ENCODE measurements at places on chromosomes 5 and 9.

DNA sequence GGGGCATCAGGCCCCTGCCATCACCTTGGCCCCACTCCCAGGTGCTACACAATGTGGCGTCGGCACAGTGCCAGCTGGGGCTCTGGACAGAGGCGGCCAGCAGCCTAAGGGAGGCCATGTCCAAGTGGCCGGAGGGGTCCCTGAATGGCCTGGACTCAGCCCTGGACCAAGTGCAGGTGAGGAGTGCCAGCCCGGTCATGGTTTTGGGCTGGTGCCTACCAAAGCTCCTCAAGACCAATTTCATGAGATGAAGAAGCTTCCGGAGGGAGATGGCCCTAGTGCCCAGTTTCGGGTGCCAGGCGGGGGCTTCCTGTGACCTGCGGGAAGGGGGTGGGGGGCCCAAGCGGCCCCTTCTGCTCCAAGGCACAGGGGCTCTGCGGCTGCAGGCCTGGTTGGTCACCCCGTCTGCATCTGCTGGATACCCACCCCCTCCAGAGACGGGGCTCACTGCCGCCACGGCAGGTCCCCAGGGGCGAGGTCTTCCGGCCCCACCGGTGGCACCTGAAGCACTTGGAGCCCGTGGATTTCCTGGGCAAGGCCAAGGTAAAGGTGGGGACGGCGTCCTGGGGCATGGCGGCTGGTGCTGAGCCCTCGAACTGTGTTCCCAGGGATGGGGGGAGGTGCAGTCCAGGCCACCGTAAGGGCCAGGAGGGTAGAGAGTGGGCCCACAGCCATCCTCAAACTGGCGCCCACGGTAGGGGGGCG, 5.8 kb downstream of the NOXA1 start:
- no peak for DNase-seq

- no peak for DNase-seq
These were observed 11.1 kb upstream of the WNK2 start for GRCh38 chr9:93172666-93173364.

DNA sequence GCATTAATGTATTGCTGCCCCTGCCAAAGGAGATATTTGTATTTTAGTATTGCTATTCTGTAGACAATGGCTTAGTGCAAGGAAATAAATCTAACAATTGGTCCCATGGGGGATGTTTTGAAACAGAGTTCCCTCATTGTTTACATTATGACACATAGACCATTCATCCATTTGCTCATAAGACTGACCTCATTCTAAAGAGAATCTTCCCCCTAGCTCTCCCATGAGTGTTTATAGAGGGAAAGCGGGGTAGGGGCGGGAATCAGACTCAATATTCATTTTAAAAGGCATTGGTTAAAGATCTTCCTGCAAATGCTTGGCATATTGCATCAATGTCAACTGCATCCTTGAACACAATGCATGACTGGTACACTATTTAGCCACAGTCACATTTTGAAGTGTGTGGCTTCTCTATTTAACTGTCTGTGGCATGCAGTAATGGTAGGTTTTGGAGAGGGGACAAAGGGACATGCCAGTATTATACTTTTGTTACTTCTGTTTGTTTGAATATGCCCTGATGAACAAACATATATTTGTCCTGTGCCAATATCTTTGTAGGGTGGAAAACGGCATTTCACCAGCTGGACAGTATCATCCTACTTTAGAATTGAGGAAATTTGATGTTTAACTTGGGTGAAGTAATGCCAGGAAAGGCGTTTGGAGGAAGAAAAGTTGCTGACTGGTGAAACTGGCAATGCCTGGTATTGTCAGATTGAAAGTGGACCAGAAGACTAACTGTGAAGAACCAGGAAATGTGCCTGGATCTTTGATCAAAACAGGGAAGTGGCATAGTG, 84.1 kb upstream of the MEGF10 start:
- DNase-seq: no peak

DNA sequence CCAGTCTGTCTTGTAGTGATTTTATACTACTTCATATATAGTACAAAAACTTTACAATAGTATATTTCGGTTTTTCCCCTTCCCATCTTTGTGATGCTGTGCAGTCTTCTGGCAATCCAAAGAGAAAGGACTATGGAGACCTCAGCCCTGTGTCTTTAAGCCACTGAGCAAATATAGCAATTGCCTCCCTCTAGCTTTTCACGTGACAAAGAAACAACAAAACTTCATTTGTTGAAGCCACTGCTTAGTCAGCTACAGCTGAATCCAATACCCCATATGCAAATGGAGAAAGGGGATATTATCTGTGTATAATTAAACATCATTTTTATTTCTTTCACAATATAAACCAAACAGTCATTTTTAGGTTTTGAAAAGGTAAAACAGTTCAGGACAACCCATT, 142.8 kb upstream of the STK32A start:
- DNase-seq: no peak

DNA sequence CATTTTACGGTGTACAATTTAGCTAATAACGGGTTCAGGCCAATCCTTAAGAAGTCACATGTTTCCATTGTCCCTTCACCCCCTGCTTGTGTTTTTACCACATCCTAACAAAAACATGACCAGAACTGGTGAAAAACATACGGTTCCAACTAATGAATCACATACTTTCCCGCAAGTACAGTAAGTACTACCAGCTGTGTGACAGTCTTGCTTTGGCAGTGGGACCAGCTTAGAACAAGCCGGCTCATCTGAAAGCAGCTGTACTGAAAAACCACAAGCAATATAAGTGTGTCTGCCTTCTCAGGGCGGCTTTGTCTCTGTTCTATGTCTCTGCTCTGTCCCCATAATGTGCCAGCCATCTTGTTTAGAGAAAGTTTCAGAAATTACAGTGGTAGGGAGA, 242.5 kb downstream of the BNC2 start:
- DNase-seq: no peak

- DNase-seq: no peak
These were observed 1.4 kb downstream of the RAPGEF1 start for GRCh38 chr9:131738293-131739132.

DNA sequence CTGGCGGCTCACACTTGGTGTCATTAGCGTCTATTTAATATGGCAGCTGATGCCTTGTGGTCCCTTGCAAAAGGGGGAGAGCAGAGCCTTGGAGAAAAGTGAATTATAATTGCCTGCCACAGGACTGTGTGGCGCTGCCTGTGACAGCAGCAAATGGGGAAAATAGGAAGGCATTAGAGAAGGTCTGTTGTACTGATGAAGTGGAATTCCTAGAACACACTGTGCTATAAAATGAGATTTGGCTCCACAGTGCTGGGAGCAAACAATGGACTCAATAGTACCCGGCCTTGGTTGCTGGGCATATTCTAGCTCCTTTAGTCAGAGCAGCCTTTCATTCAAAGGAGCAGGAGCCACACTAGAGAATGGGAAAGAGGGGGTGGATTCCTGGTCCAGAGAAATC, 21.3 kb downstream of the SEMA6A start:
- DNase-seq: peak; percentile 62

- DNase-seq: no peak
These were observed 4.8 kb downstream of the RECK start for GRCh38 chr9:36041506-36041905.

GRCh38 chr9:79382458-79382857, 189.3 kb upstream of the TLE4 start:
- DNase-seq: no peak

DNA sequence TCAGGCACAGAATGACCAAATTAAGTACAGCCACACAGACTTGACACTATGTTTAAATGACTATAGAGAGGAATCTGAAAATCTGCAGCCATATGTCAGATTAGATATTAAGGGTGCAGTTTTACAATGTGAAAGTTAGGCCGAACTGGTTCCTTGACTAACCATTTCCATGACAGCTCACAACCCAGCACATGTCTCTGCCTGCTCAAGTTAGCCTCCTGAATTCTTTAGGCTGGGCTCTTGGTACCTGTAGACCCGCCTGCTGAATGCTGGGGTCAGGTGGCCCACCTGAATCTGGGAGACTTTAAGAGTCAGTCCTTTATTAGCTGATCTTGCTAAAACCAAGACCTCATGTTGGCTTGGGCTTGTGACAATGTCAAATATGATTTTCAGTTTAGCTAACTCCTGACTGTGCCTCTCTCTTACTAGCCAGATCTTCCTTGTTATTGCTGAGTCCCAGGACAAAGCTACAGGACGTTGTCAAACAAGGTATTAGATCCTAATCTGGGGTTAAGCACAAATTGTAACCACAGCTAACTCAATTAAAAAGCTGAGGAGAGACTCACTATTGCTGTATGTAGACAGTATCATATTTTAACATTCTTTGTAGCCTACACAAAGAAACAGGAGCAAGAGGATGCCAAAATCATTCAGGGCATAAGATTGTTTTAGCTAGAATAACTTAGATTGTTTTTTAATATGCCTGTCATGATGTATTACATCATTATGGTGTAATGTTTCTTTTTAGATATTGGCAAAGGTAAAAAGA, 490.9 kb downstream of the SEMA5A start:
- DNase-seq: no peak

DNA sequence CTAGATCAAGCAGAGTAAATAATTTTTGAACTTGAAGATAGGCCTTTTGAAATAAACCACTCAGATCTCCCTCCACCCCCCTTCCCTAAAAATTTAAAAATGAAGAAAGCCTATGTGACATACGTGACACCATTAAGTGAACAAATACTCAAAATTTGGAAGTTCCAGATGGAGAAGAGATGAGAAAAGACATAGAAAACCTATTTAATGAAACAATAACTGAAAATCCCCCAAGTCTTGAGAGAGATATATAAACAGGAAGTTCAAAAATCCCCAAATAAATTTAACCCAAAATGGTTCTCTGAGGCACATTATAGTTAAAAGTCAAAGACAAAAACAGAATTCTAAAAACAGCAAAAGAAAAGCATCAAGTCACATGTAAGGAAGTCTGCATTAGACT, 428.6 kb downstream of the PSAT1 start:
- no peak for DNase-seq

DNA sequence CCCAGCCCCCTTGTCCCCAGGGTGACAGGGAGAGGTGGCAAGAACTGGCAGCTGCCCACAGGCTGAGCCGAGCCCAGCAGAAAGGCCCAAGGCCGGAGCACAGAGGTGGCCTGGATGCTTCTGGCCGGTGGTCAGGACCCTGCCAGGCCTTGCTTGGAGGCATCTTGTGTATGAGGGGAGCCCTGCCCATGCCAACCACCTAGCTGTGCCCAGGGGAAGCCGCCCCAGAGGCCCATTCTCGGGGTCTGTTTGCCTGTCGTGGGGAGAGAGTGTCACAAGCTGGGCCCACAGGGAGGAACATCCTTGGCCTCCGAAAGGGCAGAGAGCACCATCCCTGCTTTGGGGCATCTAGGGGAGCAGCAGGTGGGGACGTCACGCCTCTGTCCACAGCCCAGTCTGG, 10.0 kb downstream of the NKD2 start:
- no peak for DNase-seq

GRCh38 chr9:126222363-126222834, 104.2 kb upstream of the MVB12B start:
- no peak for DNase-seq

DNA sequence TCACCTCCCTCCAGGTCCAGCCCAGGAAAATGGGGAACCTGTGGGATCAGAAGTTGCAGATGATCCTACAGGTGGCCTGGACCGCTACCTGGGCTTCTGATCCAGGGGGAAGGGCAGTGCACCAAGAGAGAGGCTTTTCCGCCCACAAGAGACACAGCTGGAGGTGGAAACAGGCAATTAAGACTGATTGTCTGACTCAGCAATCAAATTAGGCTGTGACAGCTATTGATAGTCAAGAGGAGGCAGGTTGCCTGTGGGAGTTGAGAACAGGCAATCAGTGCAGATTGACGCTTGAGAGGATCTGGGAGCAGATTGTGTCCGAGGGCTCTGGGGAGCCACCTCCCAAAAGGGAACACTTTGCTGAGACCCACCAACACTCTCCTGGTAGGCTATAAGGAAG, 71.1 kb upstream of the SLC44A1 start:
- no peak for DNase-seq

DNA sequence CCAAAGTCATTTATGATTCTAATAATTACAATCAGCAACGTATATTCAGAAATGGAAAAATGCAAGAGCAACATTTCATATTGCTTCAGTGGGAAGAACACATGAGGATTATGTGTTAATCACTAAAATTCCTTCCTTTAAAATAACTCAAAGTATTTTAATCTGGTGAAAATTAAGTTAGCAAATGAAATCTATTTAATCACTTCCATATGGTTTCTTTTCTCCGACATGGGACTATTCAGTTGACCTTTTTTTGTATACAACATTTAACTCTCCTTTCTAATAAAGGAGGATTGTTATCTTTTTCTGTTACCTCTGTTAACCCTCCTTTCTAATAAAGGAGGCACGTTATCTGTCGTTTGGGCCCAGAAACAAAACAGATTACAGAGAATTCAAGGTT, 59.9 kb downstream of the HOMER1 start:
- DNase-seq: no peak

DNA sequence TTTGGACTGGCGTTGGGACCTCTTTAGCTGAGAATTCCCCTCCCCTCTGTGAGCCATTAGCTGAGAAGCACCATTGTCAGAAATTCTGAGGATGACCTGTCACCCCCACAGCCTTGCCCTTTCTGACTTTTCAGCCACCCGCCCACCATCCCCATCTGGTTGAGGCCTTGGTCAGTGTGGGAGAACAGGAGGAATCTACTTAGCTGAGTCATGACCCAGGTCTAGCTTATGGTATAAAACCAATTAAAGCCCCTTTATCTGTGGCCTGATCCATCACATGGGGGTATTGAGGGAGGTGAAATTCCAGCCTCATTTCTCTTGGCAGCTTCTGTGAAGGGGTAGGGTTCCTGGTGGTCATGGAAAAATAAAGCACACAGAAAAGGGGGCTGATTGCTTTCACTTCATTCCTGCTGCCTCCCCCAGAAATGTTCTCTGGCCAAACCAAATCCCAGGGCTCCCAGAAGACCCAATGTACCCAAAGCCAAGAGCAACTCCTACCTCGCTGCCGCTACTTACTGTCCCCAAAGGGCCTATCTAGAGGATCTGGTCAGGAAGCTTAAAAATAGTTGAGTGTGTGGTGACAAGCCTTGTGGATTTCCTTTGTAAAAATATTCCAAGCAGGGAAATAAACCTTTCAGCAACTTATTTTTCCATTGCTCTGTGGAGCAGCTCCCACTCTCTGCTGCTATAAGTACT, 174.8 kb upstream of the TNC start:
- peak; percentile 42 for DNase-seq

DNA sequence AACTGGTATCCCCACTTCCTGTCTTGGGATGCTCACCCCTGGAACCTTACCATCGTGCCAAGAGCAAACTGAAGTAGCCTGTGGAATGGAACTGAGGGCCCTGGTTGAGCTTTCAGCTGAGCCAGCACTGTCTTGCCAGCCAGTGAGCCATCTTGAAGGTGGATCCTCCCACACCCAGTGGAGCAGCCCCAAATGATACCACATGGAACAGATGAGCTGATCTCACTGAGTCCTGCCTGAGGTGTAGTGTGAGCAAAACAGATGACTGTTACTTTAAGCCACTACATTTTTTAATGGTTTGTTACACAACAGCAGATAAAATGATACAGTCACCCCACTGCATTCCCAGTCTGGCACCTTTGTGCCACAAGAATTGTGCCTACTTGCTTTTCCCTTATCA, 2.2 kb upstream of the PCYOX1L start:
- no peak for DNase-seq

Data from neuronal stem cell (in vitro differentiated cells).